Right renal cortex interstitium (tissue), 3 donors: ENCODE measurements at places on chromosomes 6 and 20. TPM values are rescaled to one million over a fixed set of nuclear protein-coding genes. Genes with fewer than 3 reads are reported as not detected.

DNA sequence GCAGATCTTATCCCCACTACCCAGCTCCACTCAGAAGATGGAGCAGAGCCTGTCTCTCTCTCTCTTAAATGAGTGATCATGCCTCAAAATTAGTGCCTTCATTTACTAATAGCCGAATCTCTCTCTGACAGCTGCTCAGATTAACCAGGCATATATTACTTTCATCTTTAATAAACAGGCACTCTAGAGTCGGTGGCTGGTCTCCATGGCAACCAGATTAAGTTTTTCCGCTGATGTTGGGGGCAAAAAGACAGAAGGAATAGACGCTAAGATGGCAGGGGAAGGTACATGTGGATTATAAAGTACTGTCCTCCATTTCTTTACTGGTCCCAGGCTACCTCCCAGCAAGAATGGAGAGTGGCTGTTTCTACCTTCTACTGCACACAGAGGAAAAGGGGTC is 121.6 kb downstream of the QRSL1 start:
- DNase-seq: no peak

Gene ZSWIM3
- 5.3 TPM for polyA plus RNA-seq

Gene ANKRD66
- polyA plus RNA-seq: not detected

- no peak for DNase-seq
Observed at GRCh38 chr6:56550301-56550700, 92.4 kb downstream of the DST start.

DNA sequence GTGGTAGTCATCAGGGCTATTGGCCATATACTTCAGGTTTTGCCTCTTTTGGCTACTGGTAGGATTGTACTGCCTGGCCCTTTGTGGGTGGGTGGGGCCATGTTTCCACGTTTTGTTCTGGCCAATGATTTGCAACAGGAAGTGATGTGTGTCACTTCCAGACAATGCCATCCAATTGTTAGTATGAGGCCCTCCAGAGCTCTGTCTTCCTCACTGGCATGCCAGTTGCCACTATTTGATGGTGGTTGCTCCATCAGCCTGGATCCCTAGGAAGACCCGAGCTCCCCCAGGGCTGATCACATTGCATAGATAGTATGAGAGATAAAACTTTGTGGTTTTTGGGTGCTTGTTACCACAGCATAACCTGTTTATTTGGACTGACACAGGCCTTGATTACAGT is 7.7 kb upstream of the LRRN4 start:
- DNase-seq: no peak

- DNase-seq: no peak
Observed at GRCh38 chr20:47230811-47231256, 125.7 kb downstream of the ZMYND8 start.

DNA sequence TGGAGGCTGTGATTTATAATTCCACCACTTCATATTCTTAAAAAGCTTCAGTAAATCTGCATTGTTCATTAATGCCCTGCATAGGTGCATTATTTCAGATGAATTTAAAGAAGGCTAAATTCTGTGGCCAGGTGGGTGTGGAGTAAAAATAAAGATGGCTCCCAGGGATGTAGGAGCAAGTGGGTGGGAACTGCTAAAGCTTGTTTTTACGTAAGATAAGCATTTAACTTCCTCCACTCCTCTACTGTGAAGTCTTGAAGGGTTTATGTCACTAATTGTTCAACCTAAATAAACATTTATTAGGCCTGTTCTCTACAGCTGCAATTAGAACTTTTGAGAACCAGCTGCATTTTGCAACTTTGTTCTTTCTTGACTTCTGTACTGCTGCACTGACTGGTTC is 6.8 kb upstream of the SLC35B3 start:
- no peak for DNase-seq

- no peak for DNase-seq
Observed at GRCh38 chr6:74284284-74284683, 588.3 kb downstream of the CD109 start.

DNA sequence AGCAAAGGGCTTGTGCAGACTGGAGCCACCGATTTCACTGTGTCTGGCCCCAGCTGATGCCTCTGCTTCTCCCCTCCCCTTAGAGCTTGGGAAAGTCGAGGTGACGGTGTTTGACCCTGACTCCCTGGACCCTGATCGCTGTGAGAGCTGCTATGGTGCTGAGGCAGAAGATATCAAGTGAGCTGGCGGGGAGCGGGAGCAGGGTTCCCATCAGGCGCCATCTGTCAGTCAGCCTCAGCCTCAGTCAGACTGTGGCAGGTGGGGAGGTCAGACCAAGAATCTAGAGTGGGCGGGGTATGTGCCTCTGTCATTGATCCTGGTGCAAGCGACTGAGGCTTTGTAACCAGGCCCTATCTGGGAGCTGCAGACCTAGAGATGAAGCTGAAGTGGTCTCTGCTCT is 5.5 kb downstream of the ERGIC3 start:
- DNase-seq: no peak

DNA sequence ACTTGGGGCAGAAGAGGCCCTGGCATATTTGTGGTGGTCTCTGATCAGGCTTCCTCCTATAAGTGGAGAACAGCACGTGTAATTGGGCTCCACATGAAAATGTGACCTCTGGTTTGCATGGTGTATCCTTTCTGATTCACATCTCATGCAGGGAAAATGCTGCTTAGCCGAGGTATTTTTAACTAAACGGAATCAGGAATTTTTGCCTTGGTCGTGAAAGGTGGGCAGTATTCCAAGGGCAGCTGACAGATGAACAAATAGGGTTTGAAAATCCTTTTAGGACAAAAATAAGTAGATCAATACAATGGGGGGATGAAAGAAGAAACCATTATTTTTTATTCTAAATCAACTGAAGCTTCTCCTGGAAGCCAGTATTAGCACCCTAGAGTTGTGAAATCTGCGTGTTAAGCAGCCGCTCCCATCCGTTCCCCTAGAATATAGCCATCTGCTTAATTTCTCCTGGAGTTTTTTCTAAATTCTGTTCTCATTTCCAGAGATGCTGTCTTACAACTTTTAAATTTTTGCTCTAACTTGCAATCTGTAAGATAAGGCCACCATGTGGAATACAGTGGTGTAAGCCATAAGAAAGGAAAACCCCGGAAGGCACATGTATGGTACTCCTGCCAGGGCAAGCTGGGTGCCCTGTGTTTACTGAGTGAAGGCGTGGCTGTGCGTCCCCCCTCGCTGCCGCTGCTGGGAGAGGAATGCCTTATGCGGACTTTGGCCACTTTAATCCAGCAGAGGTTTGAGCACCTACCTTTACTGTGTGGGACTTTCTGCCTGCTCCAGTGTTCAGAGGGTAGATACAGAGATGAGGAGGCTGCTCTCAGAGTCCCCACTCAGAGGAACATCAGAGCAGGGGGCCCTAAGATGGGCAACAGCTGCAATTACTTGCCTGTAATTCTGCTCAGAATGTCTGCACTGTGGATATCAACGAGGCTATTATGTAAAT is 52.4 kb downstream of the SYNJ2 start:
- no peak for DNase-seq

GRCh38 chr20:39137299-39137698 is 175.2 kb downstream of the DHX35 start:
- DNase-seq: no peak

DNA sequence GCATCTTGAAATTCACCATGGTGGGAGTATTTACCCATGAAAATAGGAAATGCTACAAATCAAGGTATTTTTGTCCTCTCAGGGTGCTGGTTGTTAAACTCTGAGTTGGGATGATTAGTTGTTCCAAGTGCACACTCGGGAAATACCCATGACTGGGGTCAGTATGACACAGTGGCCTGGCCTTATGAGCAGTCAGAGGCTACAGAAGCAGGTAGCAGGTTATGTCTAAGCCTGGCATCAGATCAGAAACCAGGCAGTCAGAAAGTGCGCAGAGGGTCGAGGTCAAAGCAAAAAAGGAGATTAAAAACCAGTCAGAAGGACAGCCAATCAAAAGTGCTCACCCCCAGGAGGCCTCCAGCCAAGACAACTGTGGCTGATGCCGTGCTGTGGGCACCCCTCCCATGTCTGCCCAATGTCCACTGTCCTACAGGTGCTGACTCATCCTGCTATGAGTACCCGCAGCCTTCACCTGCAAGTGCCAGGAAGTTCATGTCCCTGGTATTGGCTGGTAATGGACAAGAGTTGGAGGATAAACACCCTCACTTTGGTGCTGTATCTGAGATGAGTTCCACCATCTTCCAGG is 117.4 kb upstream of the SLC24A3 start:
- DNase-seq: no peak

Gene PNLDC1
- 1.6 TPM for polyA plus RNA-seq

DNA sequence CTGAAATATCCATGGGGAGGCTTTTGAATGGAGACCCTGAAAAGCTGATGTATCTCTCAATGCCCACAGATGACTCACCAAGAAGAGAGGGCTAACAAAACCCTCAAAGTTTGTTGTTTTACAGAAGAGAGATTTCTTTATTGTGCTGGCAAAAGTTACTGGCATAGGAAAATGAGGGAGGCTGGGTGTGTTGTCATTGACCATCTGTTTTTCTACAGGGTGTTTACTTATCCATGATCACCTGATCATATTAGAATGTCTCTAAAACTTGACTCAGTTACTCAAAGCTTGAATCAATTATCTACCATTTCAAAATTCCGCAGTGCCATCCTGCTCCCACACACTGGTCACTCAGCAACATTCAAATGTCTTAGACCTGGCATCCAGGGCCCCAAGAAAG is 9.8 kb downstream of the NCOA6 start:
- DNase-seq: no peak

DNA sequence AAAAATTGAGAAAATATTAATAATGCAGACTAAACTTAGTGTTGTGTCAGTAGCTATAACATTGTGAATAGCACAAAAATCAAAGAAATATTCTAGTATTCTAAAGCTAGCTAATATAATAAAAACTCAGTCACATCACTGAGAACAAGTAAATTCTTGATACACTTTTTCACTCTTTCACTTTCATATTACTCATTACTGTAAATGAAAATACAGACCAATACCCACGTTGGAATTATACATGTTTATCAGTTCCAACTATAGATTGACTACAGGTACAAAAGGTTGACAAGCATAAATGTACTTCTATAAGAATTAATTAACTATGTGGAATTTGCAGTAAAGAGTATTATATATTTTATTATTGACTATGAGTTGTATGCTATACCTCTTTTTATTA is 1043.4 kb upstream of the FLRT3 start:
- DNase-seq: no peak

Gene GRM1
- 0.22 TPM for polyA plus RNA-seq

- no peak for DNase-seq
Observed at GRCh38 chr20:14664101-14664500, 326.7 kb upstream of the FLRT3 start.

DNA sequence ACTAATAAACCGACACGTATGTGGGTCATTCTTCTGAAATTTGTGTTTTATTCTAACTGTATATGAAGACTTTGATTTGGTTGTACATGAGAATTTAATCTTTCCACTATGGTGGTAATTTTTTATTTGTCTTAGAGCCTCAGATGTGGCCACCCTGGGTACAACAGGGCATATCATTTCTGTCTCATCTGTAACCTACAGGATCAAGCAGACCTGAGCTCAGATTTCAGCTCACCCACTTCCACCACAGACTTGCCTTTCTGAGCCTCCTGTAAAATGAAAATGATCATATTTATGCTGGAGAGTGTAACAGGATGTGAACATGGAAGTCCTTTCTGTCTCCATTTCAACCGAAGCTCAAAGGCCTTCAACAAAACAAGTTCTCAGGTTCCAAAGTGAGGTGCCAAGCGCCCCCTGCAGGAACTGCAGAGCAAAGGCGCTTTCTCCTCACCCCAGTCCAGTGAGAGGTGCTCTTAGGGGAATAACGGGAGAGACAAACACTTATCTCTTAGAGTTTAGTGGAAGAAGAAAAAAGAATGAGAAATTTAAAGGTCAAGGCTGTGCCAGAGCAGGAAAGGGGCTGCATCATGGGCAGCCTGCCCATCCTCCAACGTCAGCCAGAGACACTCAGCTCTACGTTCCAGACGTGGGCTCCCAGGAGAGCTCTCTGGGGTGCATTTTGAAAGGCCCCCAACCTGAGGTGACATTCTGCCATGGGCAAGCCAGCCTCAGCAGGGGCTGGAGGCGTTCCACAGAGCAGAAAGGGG is 23.0 kb upstream of the CD24 start:
- DNase-seq: no peak

Gene QRSL1
- polyA plus RNA-seq: 19.1 TPM

Gene XPO5
- polyA plus RNA-seq: 50.7 TPM

GRCh38 chr6:142913511-142914047 is 31.4 kb downstream of the HIVEP2 start:
- DNase-seq: no peak

DNA sequence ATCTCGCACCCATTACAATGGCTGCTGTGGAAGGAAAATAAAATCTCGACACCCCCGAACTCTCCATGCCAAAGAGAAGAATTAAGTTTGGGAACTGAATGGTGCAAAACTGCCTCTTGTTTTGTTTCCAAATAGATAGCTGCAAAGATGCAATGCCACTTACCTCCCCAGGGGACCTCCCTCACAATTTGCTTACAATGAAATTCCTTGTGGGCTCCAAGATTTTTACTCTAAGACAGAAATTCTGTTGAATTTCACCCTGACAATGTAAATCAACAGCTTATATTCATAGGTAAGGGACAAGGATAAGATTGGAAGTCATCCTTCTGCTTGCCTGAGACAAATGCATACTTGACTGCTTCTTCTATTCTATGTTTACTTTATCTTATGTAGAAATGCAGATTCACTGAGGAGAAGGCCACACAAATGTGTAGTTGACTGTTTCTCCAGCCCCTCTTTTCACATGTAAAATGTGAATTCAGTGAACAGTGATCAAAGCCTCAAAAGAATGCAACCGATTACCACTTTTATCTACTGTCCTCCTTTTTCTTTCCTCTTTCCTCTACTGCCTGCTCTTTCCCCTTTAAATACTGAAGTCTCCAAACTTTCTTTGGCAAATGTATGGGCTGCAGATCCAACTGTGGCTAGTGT is 36.6 kb downstream of the ADGRF4 start:
- no peak for DNase-seq

- DNase-seq: no peak
Observed at GRCh38 chr6:27753668-27754407, 158.4 kb downstream of the OR2B2 start.

- DNase-seq: no peak
Observed at GRCh38 chr6:157405986-157406385, 25.0 kb downstream of the ZDHHC14 start.

DNA sequence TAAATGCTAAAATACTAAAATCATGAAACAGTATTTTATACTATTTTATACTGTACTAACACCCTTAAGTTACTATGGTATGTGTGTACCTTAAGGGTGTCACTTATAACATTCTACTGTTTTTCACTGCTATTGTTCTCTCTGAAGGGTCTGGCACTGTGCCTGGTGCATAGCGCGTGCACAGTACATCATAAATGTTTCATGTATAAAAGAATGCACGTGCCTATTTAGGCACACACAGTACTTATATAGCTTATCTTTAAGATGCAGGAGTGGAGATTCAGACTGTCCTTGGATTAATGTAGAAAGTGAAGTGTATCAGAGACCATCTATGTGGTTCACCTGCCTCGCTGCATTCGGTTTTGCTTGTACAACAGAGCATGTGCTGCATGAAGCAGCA is 64.0 kb upstream of the SGK1 start:
- DNase-seq: no peak
